ENCODE measurements at places on chromosomes 5 and 9.

DNA sequence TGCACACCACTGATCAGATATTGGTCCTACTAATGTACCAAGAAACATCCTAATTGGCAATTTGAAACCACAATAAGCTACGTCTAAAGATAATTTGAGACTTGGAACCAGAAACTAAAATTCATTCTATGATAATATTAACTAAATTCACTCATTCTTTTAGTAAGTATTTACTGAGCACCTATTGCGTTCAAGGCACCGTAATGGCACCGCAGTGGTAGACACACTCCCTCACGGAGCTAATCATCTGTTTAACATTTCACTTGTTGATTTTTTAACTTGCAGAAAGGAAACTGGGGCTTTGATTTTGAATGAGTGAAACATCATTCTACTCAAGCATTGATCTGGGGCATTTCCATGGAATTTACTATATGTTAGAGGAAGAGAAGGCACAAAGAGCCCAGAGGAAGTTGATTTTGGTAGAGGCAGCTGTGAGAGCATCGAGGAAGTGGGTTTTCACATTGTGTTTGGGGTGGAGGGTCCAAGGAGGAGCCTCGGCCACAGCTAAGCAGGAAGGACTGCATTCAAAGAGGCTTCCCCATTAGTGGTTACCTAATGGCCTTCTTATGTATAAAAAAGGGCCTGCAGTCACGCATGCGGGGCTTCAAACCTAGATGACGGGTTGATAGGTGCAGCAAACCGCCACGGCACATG is 7.1 kb downstream of the RAPGEF1 start:
- no peak for DNase-seq

- no peak for DNase-seq
Measured at GRCh38 chr5:154302161-154302560, 111.6 kb downstream of the GALNT10 start.

DNA sequence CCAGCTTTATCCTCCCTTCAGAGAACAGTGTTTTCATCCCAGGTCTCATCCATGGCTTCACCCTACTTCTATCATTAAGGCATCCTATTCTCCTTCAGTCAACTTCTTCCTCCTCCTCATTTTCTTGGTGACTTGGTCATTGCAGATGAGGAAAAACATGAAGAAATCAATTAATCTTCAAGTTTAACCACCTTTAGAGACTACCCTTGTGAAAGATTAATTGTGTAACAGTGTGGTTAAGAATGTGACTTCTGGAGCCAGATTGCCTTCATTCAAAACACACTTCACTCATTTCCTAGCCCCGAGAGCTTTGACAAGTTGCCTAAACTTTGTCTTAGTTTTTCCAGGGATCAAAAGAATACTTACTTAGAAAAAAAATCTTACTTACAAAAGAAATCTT is 110.0 kb downstream of the STK32A start:
- no peak for DNase-seq

DNA sequence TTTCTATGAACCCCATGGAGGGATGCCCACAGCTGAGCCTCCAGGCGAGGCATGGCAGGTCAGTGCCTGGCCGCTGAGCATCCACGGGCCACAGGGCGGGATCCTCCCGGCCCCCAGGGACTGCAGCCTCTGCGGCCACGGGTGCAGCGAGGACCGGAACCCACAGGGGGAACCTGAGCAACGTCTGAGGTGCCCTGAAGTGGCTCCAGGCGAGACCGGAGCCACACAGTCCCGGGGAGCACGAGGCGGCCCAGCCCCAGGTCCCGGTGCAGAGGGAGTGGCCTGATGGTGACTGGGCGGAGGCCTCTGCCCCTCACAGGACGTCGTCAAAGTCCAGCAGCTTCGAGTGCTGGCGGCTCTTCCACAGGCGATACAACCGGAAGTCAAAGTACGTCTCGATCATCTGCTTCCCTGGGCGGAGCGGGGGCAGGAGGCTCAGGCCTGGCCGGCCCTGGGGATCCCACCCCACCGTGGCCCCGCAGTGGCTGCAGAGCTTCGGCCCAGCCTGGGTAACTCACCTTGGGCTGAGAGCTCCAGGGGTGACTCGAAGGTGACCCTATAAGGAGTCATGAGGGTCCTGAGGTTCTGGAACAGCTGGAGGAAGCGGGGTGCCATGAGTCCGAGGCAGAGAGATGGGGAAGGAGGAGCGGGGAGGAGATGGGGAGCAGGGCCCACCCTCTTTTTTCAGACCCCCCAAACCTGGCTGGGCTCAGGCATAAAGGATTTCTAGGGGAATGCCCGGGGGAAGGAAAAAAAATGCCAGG is 8.1 kb upstream of the ENTPD8 start:
- DNase-seq: no peak

DNA sequence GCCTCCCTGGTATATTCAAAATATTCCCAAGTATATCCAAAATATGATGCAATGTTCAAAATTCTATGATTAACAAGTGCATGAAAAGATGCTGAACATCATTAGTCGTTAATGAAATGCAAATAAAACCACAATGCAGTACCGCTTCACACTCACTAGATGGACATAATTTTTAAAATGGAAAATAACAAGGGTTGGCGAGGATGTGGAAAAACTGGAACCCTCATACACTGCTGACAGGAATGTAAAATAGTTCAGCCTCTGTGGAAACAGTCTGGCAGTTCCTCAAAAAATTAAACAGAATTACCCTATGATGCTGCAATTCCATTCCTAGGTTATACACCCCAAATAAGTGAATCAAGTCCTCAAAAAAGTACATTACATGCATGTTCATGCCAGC is 36.1 kb upstream of the MYOT start:
- no peak for DNase-seq

DNA sequence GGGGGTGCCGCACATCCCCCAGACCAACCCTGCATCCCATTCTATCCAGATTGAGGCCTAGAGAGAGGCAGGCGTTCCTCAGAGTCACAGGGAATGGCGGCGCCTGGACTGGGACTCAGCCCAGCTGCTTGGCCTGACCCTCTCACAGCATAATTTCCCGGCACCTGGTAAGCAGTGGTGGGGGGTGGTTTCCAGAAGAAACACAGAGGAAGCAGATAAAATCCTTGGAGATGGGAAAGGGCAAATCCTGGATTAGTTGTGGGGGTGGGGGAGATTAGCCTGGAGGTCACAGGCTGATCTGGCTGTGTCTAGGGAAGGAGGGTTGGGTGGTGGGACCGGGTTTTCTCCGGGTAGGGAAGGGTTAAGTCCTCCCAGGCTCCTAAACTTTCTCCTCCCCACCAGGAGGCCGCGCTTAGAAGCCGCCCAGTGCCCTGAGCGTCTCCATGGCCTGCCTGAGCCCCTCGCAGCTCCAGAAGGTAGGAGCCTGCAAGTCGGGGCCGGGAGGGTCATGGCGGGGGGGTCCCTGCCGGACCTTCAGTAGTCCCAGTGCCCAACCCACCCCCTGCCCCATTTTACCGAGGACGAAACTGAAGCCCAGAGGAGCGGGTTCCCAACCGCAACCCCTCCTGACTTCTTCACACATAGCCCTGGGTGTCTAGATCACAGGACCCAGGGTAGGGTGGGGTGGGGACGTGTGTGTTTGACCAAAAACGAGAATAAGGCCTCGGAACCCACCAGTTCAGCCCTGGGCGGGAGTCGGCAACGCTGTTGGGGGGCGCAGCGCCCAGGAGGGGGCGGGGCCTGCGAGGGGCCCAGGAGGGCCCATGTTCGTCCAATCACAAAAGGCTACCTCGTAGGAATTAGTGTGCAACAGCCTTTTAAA is 1.3 kb downstream of the PHYHD1 start:
- no peak for DNase-seq

GRCh38 chr5:143002459-143003327 is 232.5 kb downstream of the ARHGAP26 start:
- no peak for DNase-seq

- no peak for DNase-seq
Measured at GRCh38 chr9:113579283-113580040, 115.9 kb downstream of the RGS3 start.

GRCh38 chr9:115006660-115007059 is 76.3 kb upstream of the TNFSF8 start:
- no peak for DNase-seq

GRCh38 chr5:61100437-61100836 is 61.8 kb downstream of the SMIM15 start:
- DNase-seq: no peak

GRCh38 chr9:19597176-19597575 is 188.4 kb downstream of the ACER2 start:
- DNase-seq: no peak

DNA sequence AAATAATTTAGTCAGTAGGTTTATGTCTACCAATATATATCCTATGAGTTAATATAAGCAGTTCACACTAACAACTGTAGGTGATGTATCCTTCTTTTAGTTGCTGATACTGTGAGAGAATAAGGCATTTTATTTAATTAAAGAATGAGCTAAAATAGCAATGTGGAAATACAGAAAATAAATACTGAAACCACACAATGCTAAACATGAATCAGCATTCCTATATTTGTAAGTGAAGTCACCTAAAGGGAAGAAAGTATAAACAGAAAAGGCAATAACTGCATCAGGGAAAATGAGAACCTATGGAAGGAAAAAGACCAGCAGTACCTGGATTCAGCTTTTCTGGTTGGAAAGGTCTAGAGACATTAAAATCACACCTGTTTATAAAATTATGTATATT is 336.0 kb downstream of the PDE4D start:
- no peak for DNase-seq

- no peak for DNase-seq
Measured at GRCh38 chr5:142857405-142857804, 87.2 kb downstream of the ARHGAP26 start.

GRCh38 chr9:899440-900184 is 58.1 kb downstream of the DMRT1 start:
- no peak for DNase-seq

Measured in GM12892 (cell line).